GM10248 (cell line): ENCODE measurements at places on chromosomes 13 and 19.

GRCh38 chr13:43653395-43653794, 133.4 kb downstream of the ENOX1 start:
- DNase-seq = no peak

DNA sequence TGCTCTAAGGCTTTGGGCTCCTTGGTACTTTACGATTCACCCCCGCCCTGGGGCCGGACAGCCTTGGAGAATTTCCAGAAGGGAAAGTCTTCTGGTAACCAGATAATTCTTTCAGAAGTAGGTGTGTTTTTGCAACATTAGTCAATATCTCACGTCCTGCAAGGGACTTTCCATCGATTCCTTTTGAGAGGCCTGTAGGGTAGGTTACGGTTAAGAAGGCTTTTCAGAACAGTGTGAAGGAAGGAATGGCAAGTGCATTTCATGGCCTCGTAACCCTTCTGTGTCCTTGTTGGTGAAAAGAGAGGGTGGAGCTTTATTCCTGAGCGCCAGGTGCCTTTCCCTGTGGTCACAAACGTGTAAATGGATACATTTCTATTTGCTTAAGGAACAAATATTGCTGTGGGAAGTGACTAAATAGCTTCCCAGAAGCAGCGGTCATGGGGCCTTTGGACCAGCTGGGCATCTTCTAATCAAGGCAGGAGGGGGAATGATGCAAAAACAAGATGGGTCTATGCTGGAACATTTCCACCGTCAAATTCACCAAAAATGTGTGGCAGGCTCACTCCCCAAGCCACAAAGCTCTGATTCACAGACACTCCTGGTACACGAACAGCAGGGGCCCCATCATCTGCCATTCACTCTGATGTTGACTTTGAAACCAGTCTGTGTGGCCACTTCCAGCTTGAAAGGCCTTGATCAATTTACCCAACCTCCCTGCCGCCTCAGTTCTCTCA, 99.2 kb downstream of the ANKRD10 start:
- no peak for DNase-seq

- peak; percentile 75 for DNase-seq
Observed at GRCh38 chr13:112711528-112712265, 21.9 kb downstream of the ATP11A start.

DNA sequence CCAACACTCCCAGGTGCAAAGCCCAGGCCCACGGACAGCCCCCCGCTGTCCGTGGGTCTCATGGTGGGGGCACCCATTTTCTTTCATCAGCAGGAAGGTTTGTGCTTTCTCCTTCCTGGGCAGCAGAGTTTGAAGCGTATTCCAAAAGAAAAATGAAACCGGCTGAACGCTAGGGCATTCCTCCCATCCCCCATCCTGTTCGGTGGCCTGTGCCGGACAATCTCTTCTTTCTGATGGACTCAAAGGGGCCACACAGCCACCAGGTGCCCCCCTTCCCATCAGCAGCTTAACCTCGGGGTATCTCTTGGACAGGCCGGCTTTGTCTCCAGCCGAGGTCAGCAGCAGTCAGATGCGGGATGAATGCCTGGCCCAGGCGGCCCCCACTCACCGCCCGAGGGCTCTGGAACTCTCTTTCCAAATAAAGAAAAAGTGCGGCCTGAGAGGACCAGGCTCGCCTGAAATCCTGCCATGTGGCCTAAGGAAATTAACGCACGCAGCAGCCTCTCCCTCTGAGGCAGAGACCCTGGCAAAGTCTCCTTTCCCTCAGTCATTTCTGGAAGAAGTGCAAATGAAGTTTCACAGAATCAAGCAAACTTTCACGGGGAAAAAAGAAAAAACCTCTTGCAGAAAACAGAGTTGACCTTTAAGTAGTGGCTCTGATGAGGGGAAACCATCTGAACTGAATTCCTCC, 67.8 kb downstream of the RASA3 start:
- DNase-seq = no peak

DNA sequence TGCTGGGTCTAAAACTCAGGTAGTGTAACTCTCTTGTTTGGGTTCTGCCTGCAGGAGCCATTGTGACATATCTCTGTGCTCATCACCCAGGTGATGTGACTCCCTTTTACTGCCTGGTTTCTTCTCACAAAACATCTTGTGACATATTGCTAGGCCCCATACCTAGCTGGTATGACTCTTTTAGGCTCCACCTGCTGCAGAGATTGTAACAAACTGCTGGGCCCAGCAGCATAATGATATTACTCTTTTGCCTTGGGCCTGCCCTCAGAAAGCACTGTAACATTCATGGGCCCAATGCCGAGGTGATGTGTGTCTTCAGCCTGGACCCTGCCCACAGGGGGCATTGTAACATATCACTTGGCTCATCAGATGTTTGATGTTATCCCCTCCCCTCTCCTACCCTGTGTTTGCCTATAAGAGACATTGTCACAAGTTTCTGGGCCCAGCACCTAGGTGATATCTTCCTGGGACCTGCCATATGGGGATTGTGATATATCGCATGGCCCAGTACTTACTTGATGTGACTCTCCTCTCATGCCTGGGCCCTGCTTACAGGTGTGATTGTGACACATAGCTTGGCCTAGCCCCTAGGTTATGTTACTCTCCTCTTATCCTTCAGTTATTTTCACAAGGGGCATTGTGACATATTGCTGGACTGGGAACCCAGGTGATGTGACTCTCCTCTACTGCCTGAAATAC, 18.0 kb upstream of the ZNF681 start:
- no peak for DNase-seq

DNA sequence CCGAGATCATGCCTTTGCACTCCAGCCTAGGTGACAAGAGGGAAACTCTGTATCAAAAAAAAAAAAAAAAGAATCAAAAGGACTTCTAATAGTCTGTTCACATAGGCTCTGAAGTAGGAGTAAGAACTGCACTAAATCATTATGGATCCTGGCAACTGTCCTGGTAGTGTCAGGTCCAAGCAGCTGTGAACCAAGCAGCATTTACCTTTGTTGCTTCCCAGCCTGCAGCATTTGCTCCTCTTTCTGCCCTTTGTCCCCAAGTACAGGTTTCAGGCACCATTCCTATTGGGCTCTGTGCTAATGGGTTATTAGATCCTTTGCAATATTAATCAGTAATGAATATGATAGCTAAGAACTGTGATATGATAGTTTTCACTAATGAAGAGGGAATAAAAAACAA, 77.4 kb upstream of the NBEA start:
- no peak for DNase-seq

DNA sequence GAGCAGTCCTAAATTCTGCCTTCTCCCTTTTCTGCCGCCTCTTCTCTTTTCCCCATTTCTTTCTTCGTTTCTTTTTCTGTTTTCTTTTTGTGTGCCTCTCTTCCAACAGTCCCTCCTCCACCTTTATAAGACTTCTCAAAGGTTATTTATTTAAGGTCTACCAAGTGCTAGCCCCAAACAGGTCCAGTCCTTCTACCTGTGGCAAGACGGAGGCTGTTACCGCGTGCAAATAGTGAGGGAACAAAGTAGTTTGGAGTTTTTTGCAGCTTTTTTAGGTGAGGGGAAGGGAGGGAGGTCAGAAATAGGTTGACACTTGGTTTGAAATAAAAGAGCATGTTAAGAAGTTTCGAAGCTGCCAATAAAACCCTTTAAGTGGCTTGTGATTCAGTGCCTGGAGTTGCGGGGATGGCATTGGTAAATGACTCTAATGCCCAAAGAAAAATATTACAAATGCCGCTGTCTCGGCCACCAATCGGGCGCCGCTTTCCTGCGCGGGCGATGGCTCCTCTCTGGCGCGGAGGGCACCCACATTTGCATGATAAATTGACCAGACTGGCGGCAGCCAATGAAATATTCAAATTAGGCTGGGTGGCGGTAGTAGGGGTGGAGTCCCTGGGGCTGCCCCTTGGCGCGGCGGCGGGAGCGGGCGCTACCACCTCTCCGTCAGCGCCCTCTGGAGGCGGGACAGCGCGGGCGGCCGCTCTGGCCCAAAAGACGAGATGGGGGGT, 7.5 kb upstream of the TSHZ3 start:
- DNase-seq = no peak

- DNase-seq = peak; percentile 71
Observed at GRCh38 chr13:20174656-20175405, 14.0 kb upstream of the GJA3 start.

- peak; percentile 80 for DNase-seq
Observed at GRCh38 chr19:48419158-48419920, 25.9 kb downstream of the GRIN2D start.

GRCh38 chr13:42333613-42334328, 61.8 kb downstream of the AKAP11 start:
- peak; percentile 60 for DNase-seq

- no peak for DNase-seq
Observed at GRCh38 chr13:46598140-46598819, 45.3 kb downstream of the LRCH1 start.

GRCh38 chr13:79401259-79402070, 4.6 kb downstream of the RBM26 start:
- no peak for DNase-seq

DNA sequence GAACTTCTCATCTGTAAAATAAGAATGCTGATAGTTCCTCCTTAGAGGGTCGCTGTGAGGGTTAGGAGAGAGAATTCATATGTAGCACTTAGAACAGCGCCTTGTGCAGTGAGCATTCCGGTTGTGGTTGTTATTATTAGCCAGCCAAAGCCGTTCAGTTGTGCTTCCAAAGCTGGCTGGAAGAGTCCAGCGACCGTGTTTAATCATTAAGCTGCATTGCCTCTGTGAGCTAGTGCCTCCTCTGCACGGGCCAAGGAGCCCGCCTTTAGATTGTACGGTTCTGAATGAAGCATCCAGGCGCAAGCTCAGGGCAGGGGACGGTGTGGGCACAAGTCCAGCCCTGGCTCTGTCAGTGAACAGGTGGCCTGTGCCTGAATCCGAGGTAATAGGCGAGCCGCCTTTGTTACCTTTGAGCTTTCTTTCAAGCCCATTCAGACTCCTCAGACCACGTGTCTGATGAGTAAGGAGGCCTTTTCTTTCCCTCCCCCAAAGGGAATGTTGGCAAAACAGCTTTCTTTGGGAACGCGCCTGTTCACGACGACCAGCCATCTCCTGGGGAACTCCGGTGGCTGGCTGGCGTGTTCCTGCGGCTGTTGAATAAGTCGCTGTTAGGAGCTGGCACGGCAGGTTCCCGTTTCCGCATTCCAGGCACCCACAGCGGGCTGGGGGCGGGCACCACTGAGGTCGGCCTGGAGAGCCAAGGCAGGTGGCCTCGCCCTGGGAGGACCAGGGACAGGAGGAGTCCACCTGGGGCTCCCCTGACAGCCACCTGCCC, 25.1 kb downstream of the SIPA1L3 start:
- DNase-seq = peak; percentile 62

GRCh38 chr19:35260694-35261304, 8.0 kb upstream of the USF2 start:
- DNase-seq = peak; percentile 4

- peak; percentile 66 for DNase-seq
Observed at GRCh38 chr13:95457294-95457693, 95.2 kb upstream of the CLDN10 start.

DNA sequence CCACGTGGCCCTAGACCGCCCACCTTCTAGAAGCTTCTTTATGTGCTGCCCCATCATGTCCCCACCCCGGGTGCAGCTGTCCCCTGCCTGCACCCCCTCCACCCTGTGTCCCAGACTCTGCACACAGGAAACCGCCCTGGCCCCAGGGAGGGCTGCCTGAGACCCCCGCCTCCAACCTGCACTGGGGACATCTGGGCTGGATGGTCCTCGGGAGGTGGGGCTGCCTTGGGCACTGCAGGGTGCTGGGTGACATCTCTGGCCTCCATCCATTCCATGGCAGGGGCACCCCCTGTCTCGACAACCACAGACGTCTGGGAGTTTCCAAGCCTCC, 17.8 kb upstream of the ZBTB7A start:
- no peak for DNase-seq

GRCh38 chr19:14432791-14433553, at the start of gene PKN1:
Gene PKN1, plus strand, starts transcription at chr19:14433306. Its CDS starts 216 bp downstream, at chr19:14433522.
- peak; percentile 90 for DNase-seq

GRCh38 chr19:33552191-33552927, 30.8 kb upstream of the PEPD start:
- DNase-seq = no peak

DNA sequence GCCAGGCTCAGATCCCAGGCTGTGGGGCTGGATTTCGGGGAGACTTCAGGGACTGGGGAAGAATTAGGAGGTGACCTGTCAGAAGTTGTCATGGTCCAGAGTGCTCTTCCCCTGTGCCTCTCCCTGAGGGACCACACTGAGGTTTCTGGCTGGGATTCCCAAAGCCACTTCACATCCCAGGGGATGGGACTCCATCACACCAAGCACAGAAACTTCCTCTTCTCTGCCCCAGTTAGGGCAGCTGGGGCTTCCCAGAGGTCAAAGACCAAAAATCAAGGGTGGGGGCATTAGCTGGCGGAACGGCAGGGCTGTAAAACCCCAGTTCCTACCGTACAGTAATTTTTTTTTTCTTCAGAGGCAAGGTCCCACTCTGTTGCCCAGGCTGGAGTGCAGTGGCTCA, 7.4 kb downstream of the FCER2 start:
- no peak for DNase-seq

DNA sequence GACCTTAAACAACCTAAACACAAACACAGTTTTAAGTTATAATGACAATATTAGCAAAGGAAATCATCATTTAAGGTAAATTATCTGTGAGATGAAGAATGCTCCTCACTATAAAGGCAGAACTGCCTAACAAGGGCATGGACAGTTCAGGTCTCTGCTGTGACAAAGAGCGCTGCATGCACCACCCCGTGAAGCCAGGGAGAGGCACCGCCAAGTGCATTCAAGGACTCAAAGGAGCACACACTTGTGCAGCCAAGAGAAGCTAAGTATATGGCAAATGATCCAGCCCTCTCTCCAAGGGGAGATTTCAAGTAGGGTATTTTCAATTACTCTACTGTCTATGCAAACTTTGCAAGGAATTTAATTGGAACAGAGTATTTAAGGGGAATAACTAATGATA, 126.0 kb downstream of the RAP2A start:
- no peak for DNase-seq

- DNase-seq = no peak
Observed at GRCh38 chr13:48508011-48508410, 24.9 kb downstream of the RCBTB2 start.

GRCh38 chr13:99041788-99042187, 63.9 kb upstream of the DOCK9 start:
- no peak for DNase-seq

GRCh38 chr19:13849991-13850909, 26.7 kb upstream of the NANOS3 start:
- peak; percentile 70 for DNase-seq

- DNase-seq = no peak
Observed at GRCh38 chr19:5068233-5069072, 99.5 kb downstream of the KDM4B start.

DNA sequence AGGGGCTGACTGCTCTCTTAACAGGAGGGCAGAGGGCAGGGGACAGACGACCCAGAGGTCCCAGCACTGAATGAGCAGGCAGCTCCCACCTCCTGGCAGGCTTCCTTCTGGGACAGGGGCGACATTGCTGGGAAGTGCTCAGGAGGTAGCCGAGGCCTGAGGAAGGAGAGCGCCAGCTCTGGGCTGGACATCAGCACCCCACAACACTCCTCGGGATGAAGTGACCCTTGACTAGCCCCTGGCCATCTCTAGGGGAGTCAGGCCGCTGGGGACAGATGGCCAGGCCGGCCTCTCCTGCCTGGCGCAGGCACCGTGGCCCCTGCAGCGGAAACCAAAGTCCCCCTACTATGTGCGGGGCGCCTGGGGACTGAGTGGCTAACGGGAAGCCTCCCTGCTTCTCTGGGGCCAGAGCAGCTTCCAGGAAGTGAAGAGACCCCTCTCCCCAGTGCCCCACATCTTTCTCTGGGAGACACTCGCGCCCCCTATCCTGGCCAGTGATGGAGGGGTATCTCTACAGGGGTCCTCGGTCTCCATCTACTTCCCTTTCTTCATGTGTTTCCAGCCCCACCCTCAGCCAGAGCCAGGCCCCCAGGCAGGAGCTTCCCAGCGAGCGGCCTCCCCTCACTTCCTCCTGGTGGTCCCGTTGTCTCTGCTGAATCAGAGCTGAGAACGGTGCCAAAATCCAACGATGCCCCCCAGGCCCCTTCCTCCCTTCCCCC, 10.1 kb downstream of the PRR36 start:
- DNase-seq = no peak
